ENCODE measurements at places on chromosomes 12 and 14.
A peak's percentile ranks its signal among the peaks of the same experiment; 100 is the strongest.

GRCh38 chr12:538731-539539, 79.2 kb downstream of the B4GALNT3 start:
- no peak for DNase-seq

GRCh38 chr14:100523843-100524169, 63.4 kb downstream of the BEGAIN start:
- no peak for DNase-seq

DNA sequence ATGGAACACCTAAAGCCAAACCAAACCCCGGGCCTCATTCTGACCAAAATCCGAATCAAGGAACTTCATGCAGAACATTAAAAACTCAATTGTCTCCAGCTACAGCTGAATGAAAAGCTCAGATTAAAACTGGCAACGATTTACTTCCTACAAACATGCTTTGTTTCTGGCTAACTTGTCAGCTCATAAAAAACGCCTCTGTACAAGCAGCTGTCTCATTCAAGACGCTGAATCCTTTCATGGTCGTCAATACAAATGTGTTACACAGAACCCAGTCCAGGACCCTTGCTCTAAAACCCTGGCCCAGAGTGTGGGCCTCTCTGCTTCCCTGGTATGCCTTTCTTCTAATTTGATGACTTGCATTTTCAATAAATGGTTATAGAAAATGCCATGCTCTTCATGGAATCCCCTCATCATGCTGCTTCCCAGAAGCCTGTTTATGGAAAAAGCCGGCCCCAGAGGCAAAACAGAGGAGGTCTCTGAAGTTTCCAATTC, 183.1 kb downstream of the PHLDA1 start:
- DNase-seq, result no peak

DNA sequence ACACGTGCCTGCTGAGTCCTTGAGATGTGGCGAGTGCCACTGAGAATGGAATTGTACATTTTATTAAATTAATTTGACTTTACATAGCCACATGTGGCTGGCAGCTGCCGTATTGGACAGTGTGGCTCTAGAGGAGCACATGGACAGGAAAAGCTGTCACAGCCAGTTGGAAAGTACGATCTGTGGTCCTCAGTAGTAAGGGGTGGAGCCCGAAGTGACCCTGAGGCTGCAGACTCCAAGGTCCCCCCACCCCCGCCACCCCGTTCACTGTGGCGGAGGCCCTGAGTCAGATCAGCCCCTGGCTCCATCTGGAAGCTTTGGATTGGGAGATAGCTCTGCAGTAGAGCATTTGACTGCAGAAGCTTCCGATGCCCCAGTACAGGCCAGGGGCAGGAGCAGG, 25.8 kb upstream of the BEGAIN start:
- no peak for DNase-seq

GRCh38 chr12:41264281-41264680, 76.2 kb downstream of the PDZRN4 start:
- DNase-seq, result no peak

- no peak for DNase-seq
Measured at GRCh38 chr12:114404926-114405518, 922 bp downstream of the TBX5 start.

GRCh38 chr12:4252601-4253000, 21.0 kb upstream of the CCND2 start:
- no peak for DNase-seq

DNA sequence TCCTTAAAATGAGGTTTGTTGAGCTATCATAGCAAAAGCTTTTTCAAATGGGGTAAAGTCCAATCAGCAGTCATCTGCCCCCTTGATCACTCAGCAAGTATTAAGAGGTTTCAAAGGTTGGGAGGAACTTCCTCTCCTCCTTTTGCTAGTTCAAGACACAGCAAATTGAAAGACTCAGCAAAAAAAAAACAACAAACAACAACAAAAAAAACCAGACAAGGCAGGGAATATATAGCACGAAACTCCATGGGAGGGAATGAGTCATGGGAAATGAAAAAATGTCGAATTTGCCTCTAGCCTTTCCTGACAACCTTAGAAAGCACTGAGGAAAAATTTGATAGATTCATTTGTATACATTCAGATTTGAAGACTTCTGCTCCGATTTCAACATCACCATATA, 1.6 kb upstream of the SLC7A8 start:
- DNase-seq, result no peak

DNA sequence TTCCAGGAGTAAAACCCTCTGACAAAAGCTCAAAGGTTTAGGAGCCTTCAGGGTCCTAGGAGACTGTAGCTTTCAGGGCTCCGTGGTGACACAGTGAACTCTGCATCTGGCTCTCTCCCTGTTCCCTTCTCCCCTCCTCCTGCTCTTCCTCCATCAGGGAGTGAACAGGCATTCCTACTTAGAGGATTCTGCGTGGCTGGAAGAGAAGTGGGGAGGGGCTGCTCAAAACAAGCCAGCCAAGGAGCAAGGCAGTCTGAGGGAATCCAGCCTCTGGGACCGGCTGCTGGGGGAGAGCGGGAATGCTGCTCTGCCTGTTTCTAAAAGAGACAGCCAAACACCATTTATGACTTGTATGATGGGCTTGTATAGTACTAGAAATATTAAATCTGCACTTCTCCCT, 49.5 kb downstream of the RBMS2 start:
- DNase-seq, result no peak

DNA sequence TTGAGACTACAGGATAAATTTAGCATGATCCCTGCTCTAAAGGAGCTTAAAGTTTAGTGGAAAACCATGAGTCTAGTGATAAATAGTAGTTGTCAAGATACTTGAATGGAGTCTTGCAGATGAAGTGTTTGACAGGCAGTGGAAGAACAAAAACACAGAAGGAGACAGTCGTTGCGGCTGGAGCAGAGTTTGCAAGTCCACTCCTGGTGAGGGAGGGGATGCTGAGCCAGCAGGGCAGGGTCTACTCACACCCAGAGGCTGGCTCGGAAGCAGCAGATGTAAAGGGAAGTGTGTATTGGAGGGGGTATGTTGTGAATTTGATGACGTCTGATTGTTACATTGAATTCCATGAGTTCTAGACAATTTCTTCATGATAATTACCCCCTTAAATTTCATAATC, 61.3 kb downstream of the TRAF3 start:
- DNase-seq, result no peak

GRCh38 chr14:101851736-101852405, 90.4 kb downstream of the PPP2R5C start:
- no peak for DNase-seq

DNA sequence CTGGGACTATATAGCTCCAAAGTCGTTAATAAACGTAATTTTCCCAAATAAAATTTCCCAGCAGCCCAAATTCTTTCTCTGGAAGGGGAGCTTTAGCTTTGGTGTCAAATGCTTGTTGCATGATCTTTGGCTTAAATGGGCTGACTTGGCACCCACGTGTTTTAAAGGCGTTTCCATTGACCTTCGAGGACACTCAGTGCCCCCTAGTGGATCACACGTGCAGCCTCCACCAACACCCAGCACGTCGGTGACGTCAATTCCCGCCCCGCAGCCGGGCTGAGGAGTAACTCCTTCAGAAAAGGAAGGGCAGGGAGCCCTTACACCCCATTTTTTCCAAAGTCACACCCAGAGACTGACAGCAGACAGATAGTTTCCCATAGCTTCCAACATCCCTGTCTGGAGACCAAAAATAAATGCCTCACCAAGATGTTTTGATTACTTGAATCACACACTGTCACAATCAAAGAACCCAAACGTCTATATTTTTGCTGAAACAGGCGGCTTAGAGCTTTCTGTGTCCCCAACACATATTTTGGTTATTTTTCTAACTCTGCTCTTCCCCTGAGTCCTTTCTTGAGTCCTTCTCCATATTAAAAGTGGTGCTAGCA, 707.9 kb downstream of the AACS start:
- DNase-seq, result no peak

GRCh38 chr12:75781532-75782046, 250.0 kb downstream of the PHLDA1 start:
- DNase-seq, result no peak

DNA sequence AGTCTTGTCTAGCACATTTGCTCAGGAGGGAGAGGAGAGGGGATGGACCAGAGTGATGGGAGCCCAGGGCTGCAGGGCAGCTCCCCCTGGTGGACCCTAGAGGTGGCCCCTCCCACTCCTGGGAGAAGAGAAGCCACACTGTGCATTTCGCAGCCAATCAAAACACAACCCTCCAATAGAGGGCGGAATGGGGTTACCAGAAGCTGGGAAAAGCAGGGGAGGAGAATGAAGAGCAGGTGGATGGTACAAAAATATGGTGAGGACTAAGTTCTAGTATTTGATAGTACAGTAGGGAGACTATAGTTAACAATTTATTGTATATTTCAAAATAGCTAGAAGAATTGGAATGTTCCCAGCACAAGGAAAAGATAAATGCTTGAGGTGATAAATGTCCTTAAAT, 23.6 kb downstream of the VASH1 start:
- no peak for DNase-seq

GRCh38 chr14:55892906-55893305, 225.3 kb upstream of the PELI2 start:
- DNase-seq, result no peak

DNA sequence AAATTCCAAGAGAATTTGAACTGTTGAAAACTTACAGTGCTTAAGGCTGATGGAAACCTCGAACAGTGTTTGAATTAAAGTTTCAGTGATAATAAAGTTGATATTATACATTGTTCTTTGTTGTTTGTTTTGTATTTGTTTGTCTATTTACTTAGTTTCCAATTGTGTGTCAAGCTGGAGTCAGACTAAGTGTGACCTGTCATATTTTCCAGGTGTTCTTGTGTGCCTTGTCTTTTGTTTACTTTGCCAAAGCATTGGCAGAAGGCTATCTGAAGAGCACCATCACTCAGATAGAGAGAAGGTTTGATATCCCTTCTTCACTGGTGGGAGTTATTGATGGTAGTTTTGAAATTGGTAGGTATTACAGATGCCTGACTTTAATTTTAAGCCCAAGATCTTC, 6.0 kb downstream of the SLCO1C1 start:
- DNase-seq, result no peak

DNA sequence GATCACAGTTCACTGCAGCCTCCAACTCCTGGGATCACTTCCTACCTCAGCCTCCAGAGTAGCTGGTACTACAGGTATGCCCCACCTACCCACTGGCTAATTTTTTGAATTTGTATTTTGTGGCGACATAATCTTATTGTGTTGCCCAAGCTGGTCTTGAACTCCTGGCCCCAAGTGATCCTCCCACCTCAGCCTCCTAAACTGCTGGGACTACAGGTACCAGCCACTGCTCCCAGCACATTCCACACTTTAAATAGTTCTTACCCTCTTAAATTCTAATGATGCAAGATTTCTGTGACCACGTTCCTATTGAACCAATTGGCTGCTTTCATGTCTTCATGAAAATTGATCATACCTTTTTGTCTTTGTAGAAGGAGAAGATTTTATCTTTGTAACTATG, 96.6 kb downstream of the SYT1 start:
- no peak for DNase-seq

- DNase-seq, result no peak
Measured at GRCh38 chr12:57521525-57522010, 1.1 kb upstream of the MBD6 start.

- DNase-seq, result peak; percentile 54
Measured at GRCh38 chr12:46214668-46215436, 54.0 kb downstream of the SLC38A1 start.

- DNase-seq, result no peak
Measured at GRCh38 chr12:67613040-67613439, 35.5 kb upstream of the DYRK2 start.

- no peak for DNase-seq
Measured at GRCh38 chr12:67524861-67525616, 123.5 kb upstream of the DYRK2 start.

- no peak for DNase-seq
Measured at GRCh38 chr14:75098682-75099081, 28.2 kb downstream of the NEK9 start.

DNA sequence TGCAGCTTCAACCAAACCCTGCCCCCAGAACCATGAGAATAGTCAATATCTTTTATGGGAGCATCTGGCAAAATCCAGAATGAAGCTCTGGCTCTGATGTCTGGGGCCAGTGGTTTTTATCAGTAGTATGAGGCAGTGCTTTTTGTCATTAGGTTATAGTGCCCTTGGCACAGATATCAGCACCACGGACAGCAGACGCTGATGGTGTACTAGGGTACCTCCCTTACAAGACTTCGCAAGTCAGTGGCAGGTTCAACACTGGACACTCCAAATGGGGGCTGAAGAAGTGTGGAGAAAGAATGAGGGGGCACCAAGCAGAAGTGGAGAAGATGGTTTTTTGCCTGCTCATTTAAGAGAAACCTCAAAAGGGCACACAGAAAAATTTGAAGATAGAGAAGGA, 68.2 kb upstream of the E2F7 start:
- no peak for DNase-seq

DNA sequence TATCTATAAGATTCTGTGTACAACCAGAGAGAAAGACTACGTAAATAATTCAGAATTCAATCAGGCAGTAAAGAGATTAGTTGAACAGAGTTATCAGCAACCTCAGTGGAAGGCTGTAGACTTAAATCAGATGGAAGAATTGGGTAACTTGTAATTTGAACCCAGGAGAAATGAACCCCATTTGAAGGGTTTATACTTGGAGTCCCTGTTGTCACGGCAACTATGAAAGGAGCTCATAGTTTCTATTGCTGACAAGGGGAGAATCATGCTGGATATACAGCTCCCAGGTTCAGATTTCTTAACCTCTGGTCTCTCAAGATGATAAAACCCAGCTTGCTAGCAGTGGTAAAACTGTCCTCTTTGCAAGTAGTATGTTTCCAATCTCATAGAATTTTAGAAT, 54.4 kb upstream of the BMP4 start:
- no peak for DNase-seq

DNA sequence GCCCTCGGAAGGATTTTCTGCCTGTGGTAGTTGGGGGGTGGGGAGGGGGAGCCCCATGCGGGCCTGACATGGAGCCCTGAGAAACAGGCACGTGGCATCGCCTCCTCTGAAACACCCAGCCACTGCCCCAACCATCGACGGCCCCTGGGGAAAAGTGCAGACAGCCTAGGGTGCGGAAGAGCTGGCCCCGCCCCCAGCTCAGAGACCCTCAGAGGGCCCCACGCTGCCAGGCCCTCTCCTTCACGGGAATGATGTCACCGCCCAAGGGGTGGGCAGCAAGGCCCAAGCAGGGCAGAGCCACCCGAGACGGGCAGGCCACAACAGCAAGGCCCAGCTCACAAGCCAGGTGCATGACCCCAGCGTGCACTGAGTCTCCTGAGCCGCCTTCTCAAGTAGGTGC, 26.2 kb downstream of the BEGAIN start:
- DNase-seq, result no peak
